ENCODE measurements at places on chromosomes 13 and 19.

DNA sequence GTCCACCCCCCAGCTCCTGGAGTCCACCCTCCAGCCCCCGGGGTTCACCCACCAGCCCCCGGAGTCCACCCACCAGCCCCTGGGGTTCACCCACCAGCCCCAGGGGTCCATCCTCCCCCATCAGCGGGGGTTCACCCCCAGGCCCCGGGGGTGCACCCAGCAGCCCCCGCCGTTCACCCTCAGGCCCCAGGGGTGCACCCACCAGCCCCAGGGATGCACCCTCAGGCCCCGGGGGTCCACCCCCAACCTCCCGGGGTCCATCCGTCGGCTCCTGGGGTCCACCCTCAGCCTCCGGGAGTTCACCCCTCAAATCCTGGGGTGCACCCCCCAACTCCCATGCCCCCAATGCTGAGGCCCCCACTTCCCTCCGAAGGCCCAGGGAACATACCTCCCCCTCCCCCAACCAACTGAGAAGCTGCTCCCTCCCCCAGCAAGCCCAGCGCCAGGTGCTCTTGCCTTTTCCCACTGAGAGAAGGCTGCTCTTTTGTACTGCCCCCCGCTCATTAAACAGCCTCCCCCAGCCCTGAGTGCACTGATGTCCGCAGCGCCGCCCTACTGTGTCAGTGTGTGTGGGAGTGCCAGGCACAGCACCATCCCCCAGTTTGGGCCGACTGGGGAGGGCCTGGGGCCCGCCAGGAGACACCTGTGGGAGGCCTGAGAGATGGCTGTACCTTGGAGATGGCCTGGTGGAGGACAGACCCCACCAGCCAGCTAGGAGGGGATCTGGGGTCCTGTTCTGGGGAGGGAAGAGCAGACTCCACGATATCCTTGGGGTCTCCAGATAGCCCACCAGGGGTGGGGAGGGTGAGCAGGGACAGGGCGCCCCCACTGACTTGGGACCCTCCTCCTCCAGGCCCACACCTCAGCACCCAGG, 750 bp upstream of the AMH start:
- no peak for DNase-seq

GRCh38 chr19:36115453-36116343, at the start of gene TBCB:
TBCB (plus strand) TSS chr19:36115468; CDS start chr19:36115561, 93 bp downstream.
- peak; percentile 88 for DNase-seq

- no peak for DNase-seq
Measured at GRCh38 chr13:18948664-18949488, 232.7 kb downstream of the TUBA3C start.

DNA sequence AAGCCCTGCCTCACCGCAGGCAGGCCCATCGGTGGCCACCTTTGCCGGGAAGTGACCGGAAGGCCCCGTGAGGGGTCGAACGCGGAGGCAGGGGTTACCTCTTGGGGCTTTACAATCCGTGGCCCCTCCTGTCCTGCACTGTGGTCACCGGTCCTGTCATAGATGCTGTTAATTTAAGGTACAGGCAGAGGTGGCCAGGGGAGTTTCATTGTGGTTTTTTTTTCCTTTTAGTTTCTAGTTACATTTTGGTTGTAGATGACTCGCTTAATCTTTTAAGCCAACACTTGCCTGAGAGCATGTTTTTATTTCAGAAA, 13.1 kb downstream of the COMP start:
- no peak for DNase-seq

DNA sequence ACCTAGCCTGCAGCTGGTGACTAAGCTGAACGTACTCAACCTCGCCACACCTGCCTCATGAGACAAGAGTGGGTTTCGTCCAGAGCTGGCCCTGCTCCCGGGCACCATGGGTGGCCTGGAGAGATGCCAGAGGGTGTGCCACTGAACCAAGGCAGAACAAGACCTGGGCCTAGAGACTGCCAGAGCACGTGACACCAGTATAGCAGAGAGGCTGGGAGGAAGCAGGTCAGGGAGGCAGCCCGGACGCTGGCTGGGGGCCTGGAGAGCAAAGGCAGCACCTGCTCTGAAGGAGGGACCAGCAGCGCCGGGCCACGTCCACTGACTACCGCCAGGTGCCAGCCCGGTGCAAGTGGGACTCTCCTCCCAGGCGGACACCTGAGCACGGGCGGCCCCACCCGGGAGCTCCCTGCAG, 7.3 kb upstream of the C13orf46 start:
- DNase-seq, result peak; percentile 64

GRCh38 chr13:24348797-24349515, 39.6 kb downstream of the C1QTNF9 start:
- no peak for DNase-seq

DNA sequence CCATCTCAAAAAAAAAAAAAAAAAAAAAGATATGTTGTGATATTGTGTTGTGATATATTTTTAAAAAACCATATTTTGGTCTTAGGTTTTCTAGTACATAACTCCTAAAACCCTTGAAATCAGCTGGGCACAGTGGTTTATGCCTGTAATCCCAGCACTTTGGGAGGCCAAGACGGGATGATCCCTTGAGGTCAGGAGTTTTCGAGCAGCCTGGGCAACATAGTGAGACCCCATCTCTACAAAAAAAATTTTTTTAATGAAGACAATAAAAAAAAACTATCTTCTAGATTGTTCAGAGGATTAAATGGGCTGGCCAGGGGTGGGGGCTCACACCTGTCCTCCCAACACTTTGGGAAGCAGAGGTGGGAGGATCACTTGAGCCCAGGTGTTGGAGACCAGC, 1.3 kb upstream of the DCAF15 start:
- no peak for DNase-seq

DNA sequence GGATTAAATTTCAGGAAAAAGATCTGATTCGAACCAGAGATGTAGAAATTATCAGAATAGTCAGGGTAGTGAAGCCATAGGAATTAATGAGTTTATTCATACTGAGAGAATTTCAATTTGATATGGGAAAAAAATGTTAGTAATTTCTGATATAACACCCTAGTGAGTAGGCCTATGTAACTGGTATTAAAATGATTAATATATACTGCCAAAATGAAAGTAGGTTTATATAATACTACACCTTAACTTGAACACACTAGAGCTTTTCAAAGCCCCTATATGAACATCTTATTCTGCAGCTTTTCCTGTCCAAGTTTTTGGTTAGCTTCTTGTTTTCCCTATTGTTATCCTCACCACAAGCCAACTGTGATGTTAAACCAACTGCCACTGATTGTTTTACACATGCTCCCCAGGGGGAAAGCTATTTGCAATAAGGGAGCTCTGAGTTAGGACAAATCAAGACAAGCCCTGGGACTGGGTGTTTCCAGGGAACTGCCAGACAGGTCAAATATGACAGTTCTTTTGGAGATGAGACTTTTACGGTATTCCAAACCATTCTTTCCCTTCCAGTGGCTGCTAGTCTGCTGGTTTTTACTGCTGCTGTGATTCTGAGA, 45.3 kb downstream of the FNDC3A start:
- DNase-seq, result no peak

GRCh38 chr19:41893899-41894298, 10.9 kb downstream of the ARHGEF1 start:
- no peak for DNase-seq

DNA sequence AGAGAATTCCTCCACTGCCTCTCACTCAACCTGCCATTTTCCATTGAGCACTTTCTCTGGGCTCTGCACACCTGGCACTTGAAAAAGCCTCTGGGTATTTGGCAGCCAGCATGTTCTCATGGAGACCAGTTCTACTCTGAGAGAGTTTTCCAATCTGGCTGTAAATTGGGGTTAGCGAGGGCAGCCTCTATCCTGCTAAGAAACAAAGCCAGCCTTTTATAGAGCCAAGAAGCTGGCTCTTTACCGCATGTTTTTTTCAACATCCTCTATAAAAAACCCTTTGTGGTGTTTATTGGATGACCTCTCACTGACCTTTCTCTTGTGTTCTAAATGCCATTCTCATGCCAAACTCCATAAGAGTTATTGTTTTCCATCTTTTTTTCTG, 52.6 kb upstream of the RCBTB2 start:
- no peak for DNase-seq

GRCh38 chr19:38265213-38265861, 964 bp downstream of the SPINT2 start:
- DNase-seq, result no peak

DNA sequence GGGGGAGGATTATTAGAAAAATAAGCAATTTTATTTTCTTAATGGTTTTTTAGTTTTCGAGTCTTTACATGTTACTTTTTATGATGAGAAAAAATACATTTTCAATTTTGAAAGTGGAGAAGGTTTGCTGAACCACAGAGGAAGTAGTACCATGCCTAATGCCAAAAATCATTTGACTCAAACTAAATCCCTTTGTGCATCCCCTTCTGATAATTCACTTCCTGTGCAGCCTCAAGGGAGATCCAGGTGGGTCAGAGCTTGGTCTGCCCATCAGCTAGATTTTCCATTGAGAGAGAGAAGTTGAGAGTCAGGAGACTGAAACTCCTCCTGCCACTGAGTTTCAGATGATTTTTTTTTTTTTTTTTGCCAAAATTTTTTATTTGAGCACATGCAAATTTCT, 571.7 kb downstream of the LIG4 start:
- DNase-seq, result no peak

DNA sequence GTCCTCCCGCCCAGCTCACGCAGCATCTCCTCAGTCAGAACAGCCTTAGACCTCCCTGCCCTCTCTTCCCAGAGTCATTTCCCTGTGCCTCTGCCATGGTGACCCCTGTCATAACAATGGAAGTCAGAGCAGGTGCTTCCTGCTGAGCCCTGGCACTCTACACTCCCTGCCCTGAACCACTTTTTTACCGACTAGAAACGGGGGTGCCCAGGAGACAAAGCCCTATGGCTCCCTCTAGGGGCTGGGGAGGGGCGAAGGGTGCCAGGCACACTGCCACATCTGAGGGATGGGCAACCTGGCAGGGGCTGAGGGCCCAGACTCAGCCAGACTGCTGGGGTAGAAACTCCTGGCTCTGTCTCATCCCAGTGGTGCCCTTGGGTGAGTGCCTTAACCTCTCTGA, 16.4 kb downstream of the ZNF574 start:
- no peak for DNase-seq

DNA sequence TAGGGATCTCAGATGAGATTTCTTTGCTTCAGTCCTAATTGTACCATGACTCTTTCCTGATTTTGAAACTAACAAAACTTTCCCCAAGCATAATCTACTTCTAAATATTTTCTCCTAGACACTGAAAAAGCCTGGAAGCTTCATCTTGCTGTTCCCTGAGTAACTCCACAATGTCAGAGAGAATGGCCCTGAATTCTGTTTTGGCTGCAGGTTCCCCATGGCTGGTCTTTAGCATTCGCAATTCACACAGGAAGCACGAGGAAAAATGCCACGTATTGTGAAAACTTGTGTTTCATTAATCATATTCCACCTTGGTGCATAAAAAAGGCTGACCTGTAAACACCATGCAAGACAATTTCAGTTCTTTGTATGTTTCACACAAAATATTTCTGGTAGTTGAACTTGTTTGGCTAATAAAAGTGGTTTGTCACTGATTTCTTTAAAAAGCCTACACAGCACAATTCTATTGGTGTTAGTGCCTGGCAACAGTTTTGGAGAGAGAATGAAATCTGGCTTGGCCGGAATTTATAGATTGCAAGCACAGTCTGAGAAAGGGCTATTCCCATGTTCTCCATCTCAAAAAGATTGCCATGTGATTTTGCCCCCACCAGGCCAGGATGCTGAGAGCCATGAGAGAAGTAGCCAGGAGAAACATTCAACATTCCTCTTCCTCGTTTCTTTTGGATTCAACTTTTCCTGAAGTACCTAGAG, 367.1 kb downstream of the NDFIP2 start:
- no peak for DNase-seq

GRCh38 chr19:29662604-29663404, 2.5 kb upstream of the PLEKHF1 start:
- DNase-seq, result peak; percentile 75

GRCh38 chr13:65260946-65261891, 1968.9 kb downstream of the PCDH9 start:
- no peak for DNase-seq

GRCh38 chr13:40445557-40445990, 220.9 kb downstream of the FOXO1 start:
- peak; percentile 62 for DNase-seq

GRCh38 chr19:49469828-49470614, 4.0 kb upstream of the FLT3LG start:
- no peak for DNase-seq

- DNase-seq, result no peak
Measured at GRCh38 chr13:111380431-111380830, 60.0 kb downstream of the TEX29 start.

DNA sequence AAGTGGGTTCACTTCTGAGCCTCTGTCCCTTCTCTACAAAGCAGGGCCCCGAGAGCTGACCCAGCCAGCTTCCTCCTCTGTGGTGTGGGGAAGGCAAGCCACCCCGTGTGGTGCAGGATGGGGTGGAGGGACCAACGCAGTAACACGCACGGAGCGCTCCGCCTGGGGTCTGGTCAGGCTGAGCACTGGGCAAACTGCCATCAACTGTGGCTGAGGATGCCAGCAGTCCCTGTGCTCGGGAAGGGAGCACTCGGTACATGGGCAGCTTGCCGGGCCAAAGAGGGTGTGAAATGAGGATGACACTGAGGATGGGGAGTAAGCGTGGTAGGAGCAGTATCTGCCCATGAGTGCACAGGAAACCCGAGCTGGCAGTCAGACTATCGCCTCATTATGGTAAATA, 7.6 kb upstream of the GMIP start:
- DNase-seq, result peak; percentile 78

GRCh38 chr19:46660008-46660517, 919 bp downstream of the DACT3 start:
- peak; percentile 41 for DNase-seq

- DNase-seq, result no peak
Measured at GRCh38 chr13:27449081-27449603, 1.2 kb downstream of the MTIF3 start.

DNA sequence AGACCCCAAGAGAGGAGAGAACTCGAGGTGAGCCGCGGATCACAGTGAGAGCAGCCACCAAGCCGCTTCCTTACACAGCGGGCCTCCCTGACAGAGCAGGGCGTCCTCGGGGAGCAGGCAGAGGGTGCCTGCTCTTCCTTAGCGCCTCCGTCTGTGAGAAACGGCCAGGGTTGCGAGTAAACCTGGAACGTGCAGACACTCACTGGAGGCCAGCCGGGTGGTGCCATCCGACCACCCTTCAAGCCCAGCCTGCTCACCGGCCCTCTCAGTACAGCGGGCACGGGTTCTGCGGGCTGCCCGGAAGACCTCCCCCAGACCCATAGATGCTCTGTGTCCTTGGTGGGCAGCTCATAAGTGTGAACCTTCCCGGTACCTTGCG, 9.6 kb downstream of the DOT1L start:
- no peak for DNase-seq

GRCh38 chr19:21586311-21587116, 81.1 kb downstream of the ZNF429 start:
- peak; percentile 64 for DNase-seq

DNA sequence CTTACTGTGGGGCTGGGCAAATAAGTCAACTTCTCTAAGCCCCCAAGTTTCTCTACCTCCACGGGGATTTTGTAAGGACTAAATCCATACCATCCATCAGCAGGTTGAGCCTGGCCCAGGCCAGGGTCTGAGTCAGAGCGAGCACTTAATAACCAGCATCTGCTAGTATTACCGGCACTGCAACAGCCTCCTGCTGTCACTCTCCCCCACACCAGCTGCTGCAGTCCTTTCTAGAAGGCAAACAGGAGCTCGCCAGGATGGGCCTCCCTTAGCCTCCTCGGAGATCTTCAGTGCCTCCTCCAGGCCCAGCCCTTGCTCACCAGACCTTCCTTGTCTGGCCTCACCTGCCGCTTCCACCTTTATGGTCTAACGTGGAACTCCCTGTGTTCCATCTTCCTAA, 3.2 kb downstream of the NAPA start:
- DNase-seq, result no peak
